ENCODE measurements at places on chromosomes 5 and 9.

DNA sequence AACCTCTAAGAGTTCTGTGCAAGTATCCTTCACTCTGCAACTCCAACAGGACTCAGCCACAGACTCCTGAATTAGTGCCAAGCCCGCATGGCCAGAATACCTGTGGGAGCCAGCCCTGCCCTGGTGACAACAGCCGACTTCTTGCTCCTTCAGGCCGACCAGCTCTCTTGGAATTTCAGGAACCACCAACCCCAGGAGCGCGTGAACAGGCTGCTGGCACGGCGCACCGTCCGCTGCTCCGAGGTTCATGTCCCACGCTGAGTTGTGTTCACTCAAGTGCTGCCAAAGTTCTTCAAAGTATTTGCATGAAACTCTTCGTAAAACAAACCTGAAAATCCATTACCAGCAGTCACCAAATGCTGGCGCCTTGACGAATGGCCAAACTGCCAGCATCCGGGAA is 232.8 kb downstream of the NR2F1-AS1 start:
- DNase-seq, result no peak
- no peaks in the 10 kb centered on the region for H3K36me3 ChIP-seq
- H3K27ac ChIP-seq, result no peak overlapping the region
- no peaks in the 10 kb centered on the region for H3K27me3 ChIP-seq
- no peak overlapping the region for H3K4me3 ChIP-seq

DNA sequence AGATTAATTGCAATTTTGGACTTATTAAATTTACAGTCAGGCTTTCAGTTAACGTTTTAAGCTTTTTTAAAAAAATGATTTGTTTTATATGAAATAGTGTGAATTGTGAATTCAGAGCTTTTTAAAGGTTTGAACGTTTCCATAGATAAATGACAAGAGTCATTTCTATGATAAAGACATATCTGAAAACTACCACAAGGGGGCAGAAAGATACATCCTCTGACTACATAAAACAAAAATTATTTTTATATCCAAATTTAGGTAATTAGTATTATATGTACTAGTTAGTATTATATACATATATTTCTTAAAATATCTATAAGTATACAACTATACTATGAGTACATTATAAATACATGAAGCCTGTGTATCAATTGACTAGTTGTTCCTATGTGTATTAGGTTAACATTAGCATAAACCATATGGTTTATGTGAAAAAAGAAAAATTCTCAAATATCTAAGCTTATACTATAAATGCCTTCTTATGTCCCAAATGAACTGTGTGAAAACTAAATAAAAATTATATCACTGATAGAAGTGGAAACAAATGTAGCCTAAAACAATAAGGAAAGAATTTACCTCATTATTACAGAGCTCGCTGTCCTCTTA is 155.2 kb downstream of the MEF2C start:
- H3K36me3 ChIP-seq, result no peaks in the 10 kb centered on the region
- H3K27ac ChIP-seq, result no peak overlapping the region
- no peak overlapping the region for H3K4me3 ChIP-seq
- H3K27me3 ChIP-seq, result no peaks in the 10 kb centered on the region
- H3K4me1 ChIP-seq, result peaks cover 8% of the 10 kb centered on the region

GRCh38 chr5:178531786-178532185 is 58.4 kb downstream of the COL23A1 start:
- no peaks in the 10 kb centered on the region for H3K36me3 ChIP-seq
- no peak overlapping the region for H3K27ac ChIP-seq
- H3K4me3 ChIP-seq, result no peak overlapping the region
- H3K27me3 ChIP-seq, result no peaks in the 10 kb centered on the region

GRCh38 chr5:138639326-138639725 is 64.1 kb upstream of the HSPA9 start:
- no peak overlapping the region for H3K4me3 ChIP-seq
- DNase-seq, result no peak
- no peaks in the 10 kb centered on the region for H3K4me1 ChIP-seq
- H3K27me3 ChIP-seq, result no peaks in the 10 kb centered on the region

DNA sequence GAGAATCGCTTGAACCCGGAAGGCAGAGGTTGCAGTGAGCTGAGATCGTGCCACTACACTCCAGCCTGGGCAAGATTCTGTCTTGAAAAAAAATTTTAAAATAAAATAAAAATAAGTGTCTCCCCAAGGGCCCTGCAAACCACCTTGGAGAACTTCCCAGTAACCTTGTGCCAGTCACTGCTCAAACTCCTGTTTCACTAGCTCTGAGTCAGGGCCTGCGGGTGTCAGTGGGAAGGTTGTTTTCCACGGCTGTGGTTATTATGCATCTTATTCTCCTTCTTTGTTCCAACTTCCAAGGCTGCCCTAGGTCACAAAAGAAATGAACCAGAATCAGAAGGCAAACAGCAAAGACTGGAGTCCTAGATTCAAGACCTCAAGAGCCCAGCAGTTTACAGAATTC is 246.7 kb downstream of the ADAMTSL1 start:
- no peaks in the 10 kb centered on the region for H3K27me3 ChIP-seq
- H3K4me1 ChIP-seq, result no peaks in the 10 kb centered on the region
- no peaks in the 10 kb centered on the region for H3K36me3 ChIP-seq
- no peak for DNase-seq

- H3K36me3 ChIP-seq, result no peaks in the 10 kb centered on the region
- H3K27ac ChIP-seq, result no peak overlapping the region
- H3K27me3 ChIP-seq, result no peaks in the 10 kb centered on the region
- no peak overlapping the region for H3K4me3 ChIP-seq
- H3K4me1 ChIP-seq, result no peaks in the 10 kb centered on the region
Observed at GRCh38 chr5:135016861-135017290, 17.2 kb downstream of the PITX1 start.

GRCh38 chr9:16501141-16501540 is 369.3 kb downstream of the BNC2 start:
- H3K4me3 ChIP-seq, result no peak overlapping the region
- H3K4me1 ChIP-seq, result no peaks in the 10 kb centered on the region
- no peak overlapping the region for H3K27ac ChIP-seq
- DNase-seq, result no peak
- no peaks in the 10 kb centered on the region for H3K27me3 ChIP-seq
- no peaks in the 10 kb centered on the region for H3K36me3 ChIP-seq

DNA sequence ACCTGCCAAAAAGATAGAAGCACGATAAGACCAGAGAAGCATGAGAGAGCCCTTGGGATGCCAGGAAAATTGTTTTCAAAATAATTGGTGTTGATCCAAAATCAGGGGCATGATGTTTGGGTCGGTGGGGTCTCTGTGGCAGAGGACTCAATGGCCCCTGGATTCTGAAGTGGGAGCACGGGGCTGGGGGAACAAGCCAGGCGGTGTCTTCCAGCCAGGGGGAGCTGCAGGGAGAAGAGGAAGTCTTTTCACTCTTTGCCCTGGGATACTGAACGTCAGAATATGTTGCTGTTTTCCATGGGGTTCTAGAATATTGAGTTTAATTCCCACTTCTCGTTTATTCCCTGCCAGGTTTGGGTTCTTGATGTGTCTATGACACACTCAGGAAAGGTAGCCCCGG is 20.4 kb downstream of the TSPAN17 start:
- no peak overlapping the region for H3K4me3 ChIP-seq
- no peak for DNase-seq
- H3K27me3 ChIP-seq, result no peaks in the 10 kb centered on the region
- H3K36me3 ChIP-seq, result no peaks in the 10 kb centered on the region
- H3K4me1 ChIP-seq, result no peaks in the 10 kb centered on the region

- H3K36me3 ChIP-seq, result no peaks in the 10 kb centered on the region
- no peak overlapping the region for H3K27ac ChIP-seq
- peak; percentile 73 for DNase-seq
- H3K4me3 ChIP-seq, result no peak overlapping the region
- H3K4me1 ChIP-seq, result peaks cover 4% of the 10 kb centered on the region
Observed at GRCh38 chr9:72041775-72042194, 18.6 kb downstream of the C9orf57 start.

DNA sequence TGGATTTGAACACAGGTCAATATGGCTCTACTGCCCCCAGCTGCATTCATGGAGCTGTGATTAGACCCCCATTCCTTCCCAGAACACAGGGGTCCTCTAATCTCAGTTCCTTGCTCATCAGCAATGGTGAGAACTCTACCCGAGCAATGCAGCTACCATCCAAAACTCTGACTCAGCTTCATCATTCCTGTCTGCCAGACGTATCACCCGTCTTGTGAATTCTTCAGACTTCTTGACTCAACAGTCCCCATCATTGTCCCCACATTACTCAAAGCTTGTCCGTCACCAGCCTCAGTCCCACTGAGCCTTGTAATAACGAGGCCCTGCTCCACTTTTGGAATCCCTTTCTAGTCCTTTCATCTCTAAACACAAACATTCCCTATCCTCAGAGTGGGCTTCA is 36.3 kb upstream of the STX17 start:
- H3K27me3 ChIP-seq, result no peaks in the 10 kb centered on the region
- DNase-seq, result no peak
- no peak overlapping the region for H3K27ac ChIP-seq
- no peaks in the 10 kb centered on the region for H3K4me1 ChIP-seq

GRCh38 chr5:116035123-116035522 is 2.9 kb downstream of the ARL14EPL start:
- H3K27ac ChIP-seq, result no peak overlapping the region
- no peak for DNase-seq

DNA sequence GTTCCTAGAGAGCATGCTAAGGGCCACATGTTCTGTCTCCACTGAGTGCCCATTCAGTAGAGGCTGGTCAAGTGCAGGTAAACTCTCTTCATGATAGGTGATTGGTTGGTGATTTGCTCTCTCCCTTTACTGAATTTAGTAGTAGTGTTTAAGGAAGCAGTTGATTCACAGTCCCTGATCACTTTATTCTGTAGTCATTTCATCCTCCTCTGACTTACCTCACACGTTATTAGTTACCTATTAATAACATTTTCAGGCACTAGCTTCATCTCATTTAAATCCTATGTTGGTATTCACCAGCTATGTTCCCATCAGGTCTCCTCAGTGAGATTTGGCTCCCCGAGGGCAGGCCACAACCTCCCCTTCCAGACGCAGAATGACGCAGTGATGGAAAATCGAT is 51.9 kb downstream of the ERAP1 start:
- H3K4me1 ChIP-seq, result peaks cover 2% of the 10 kb centered on the region
- H3K27ac ChIP-seq, result no peak overlapping the region
- no peaks in the 10 kb centered on the region for H3K36me3 ChIP-seq

GRCh38 chr9:90442723-90443122 is 199.9 kb downstream of the DIRAS2 start:
- H3K4me1 ChIP-seq, result no peaks in the 10 kb centered on the region
- H3K27me3 ChIP-seq, result no peaks in the 10 kb centered on the region
- DNase-seq, result no peak
- H3K27ac ChIP-seq, result no peak overlapping the region
- no peak overlapping the region for H3K4me3 ChIP-seq

- H3K27ac ChIP-seq, result no peak overlapping the region
- no peaks in the 10 kb centered on the region for H3K36me3 ChIP-seq
- H3K4me3 ChIP-seq, result no peak overlapping the region
Observed at GRCh38 chr5:62273687-62274086, 32.3 kb upstream of the KIF2A start.

Measured in testis (tissue), 5 donors.